ENCODE measurements at places on chromosomes 5 and 9.
A peak's percentile ranks its signal among the peaks of the same experiment; 100 is the strongest.

GRCh38 chr5:149450199-149450598 lies 71.1 kb upstream of the IL17B start:
- no peak for ATAC-seq

- ATAC-seq = no peak
These were observed 47.3 kb downstream of the SH3TC2 start for GRCh38 chr5:149015561-149015960.

DNA sequence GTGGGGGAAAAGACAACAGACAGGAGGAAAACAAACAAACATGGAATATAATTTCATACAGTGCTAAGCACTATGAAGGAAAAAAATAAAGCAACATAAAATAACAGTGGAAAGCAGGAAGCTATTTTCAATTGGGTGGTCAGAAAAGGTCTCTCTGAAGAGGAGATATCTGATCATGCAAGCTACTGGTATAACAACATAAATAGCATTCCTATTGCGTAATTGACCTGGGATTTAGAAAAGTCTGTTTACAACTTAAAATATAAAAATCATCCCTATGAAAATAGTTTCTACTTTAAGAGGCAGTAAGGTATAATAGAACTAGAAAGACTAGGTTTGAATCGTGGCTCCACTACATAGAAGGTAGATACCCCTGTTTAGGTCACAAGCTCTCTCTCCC lies 61.4 kb downstream of the FBXW11 start:
- no peak for ATAC-seq

DNA sequence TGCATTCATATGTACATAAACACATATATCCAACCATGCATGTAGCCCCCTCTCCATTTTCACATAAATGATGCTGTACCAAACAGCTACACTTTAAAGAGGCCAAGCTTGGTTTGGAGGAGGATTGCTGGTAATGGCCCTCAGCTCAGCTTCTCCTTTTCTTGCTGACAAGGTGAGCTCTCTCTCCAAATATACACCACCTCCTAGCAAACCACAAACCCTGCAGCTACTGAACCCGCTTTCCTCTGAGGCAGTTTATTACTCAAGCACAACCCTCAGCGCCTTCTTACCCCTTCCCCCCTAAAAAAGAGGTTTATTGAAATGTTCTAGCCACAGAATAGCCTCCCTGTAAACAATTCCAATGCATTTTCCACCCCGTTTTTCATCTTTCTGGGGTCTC lies 54.0 kb downstream of the ALG2 start:
- no peak for ATAC-seq

DNA sequence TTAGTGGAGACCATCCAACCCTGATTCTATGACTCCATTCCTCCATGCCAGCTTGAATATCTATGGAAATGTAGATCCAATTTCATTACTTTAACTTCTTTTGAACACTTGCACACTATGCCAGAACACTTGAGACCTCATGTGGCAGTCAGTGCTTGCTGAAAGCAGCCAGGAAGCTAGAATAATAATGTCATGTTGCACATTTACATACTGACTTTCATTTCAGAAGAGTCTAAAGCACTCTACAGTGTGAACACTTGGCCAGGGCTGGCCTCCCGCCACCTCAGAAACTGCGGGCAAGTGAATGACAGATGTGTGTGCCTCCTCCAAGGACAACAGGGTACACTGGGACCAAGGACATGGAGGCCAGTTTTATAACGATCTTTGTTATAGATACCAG lies 97.3 kb downstream of the SLF1 start:
- no peak for ATAC-seq

GRCh38 chr5:12277504-12278192 lies 373.4 kb upstream of the CTNND2 start:
- ATAC-seq = no peak

DNA sequence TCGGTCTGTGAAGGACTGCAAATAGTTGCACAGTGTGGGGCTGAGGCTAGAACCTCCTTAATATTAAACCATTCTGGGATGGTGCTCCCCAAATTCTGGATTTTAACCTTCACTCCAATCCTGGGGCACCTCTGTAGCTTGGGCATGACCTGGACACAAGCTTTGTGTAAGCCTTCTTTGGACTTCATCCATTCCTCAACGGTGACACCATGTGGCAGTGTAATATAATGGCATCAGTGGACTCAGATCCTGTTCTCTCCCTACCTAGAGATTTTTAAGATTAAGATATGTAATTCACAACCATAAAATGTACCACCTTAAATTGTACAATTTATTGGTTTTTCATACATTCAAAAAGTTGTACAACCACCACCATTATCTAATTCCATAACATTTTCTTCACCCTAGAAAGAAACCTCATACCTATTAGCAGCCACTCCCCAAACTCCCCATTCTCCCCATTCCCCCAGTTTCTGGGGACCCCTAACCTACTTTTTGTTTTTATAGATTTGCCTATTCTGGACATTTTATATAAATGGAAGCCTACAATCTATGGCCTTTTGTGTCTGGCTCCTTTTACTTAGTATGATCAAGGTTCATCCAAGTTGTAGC lies 4.8 kb upstream of the PLGRKT start:
- ATAC-seq = no peak

- ATAC-seq = no peak
These were observed 79.5 kb downstream of the ANXA1 start for GRCh38 chr9:73231203-73231602.

DNA sequence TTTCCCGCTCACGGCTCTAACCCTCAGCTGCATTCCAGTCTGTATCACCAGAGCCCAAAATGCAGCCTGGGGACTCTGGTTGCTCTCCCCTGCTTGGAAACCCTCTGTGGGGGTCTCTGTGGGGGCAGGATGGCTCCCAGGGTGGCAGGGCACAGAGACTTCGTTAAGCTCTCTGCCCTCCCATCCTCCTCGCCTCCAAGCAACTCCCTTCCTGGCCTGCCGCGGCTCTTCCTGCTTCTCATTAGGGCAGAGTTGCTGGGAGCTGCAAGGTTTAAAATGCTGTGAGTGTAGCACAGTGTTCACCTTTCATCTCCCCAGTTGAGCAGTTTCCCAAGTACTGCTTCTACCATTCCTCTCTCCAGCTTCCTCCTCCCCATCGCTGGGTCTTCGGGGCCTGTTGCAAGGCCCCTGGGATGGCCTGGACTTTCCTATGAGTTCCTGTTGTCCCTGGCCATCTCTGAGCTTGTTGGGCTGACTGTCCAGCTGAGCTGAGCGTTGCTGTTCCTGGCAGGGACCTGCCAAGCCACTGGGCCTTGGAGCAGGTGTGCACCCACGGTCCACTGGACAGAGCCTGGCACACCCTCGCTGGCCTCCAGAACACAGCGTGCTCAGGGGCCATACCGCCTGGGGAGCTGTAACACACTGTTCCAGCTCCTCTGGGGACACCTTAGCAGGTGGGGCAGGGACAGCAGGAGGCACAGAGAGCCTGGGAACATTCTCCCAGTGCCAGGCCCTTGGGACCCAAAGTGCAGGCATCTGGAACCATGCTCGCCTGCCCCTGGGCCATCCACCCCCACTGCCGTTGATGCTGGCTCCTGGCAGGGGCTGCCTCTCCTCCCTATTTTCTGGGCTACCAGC lies 188.4 kb downstream of the C9orf50 start:
- ATAC-seq = peak; percentile 6

DNA sequence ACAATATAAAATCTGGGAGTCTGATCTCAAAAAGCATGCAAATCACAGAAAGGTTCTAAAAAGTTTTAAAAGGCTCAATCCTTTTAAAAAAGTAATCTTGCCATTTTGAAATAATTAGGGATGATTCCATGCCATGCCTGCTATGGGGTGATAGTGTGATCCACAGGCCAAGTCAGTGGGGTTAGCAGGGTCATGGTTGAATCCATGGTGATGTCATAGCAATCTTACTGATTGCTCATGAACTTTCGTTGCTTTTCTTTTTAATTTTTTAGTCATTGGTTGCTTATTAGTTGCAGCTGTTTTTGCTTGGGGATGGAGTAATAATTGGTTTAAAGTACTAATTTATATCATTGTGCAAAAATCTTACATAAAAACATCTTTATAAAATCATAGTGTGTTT lies 485.0 kb downstream of the ENC1 start:
- no peak for ATAC-seq

DNA sequence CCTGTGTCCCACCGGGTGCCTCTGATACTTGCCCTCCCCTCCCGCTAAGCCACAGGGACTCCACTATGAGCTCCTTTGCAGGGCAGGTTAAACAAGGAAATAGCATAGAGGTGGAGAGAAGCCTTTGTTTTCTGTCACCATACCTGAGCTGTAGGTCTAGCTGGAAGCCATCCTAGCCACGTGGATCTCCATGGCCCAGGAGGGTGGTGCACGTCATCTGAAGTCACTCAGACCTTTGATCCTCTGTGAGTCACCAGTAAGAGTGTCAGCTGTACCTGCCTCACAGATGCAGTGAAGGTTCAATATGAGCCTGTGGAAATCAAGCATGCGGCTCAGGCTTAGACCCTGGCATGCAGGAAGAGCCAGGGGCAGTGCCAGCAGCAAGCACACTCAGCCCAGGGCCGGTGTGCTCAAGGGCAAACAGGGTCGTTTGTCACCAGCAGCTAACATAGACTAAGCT lies 55.1 kb downstream of the ASS1 start:
- ATAC-seq = peak; percentile 55

GRCh38 chr5:51411921-51412325 lies 28.7 kb downstream of the ISL1 start:
- no peak for ATAC-seq

Measured in activated CD4-positive, CD25-positive, alpha-beta regulatory T cell treated with anti-CD3 and anti-CD28 coated beads, Interleukin-2, amount 50 U/mL, for 24 hours (primary cell).